Smooth muscle cell of the brain vasculature (primary cell): ENCODE measurements at places on chromosomes 6 and 20.

DNA sequence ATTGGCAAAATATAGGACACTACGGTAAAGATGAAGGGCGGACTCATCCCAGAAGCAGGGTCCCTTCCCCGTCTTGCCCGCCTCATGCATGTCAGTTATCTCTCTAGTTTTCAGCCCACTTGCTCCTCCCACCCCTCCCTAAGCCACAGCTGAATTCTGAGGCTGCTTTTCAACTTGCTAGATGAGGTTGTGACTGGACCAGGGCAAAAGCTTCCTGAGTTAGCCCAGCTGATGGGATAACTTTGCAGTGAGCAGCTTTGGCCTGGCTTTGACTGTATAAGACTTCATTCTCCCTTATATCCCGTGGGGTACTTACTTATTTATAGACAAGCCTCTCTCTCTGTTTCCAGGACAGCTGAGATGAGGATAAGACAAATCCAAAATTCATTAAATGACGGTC, 23.2 kb downstream of the GHRH start:
- DNase-seq = no peak

GRCh38 chr6:108736002-108736361, 112.2 kb upstream of the ARMC2 start:
- DNase-seq = no peak

DNA sequence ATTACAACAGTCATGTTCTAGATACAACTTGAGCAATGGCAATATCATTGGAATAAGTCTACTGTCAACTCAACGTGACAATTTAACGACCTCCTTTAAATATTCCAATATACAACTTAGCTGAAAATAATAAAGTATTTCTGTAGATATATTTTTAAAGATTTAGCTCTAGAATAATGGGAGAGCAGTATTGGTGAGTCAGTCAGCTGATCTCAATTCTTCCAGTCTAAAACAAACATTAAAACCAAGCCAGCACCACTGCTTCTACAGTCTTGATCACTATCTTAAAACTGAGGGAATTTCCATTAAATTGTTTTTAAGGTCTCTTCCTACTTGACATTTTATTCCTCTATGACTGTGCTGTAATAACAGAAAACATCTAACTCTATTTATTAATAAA, 38.2 kb downstream of the NOL7 start:
- DNase-seq = no peak

- no peak for DNase-seq
Observed at GRCh38 chr6:65113581-65113980, 593.4 kb downstream of the EYS start.

DNA sequence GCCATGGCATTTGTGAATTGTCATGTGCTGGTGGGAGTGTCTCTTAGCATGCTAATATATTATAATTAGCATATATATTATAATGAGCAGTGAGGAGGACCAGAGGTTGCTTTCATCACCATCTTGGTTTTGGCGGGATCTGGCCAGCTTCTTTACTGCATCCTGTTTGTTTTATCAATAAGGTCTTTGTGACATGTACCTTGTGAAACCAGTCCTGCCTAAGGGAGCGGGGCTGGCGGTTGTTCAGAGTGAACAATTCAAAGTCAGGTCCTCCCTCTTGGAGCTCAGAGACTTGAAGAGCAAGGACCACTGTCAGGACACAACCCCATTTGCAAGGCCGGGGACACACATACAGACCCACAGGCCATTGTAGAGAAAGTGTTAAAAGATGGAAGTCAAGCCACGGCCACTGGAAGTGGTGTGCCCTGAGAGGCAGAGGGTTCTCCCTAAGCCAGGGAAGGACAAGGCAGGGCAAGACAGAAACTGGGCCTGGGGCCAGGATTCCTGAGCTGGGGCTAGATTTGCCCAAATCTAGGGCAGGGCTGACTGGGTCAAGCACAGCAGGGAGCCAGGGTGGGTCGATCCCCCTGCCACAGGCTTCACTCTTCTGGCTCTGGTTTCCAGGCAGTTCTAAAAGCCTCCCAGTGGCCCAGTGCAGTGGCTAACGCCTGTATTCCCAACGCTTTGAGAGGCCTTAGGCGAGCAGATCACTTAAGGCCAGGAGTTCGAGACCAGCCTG, 14.2 kb downstream of the SLC52A3 start:
- DNase-seq = no peak

- DNase-seq = no peak
Observed at GRCh38 chr20:8095648-8096572, 36.2 kb upstream of the PLCB1 start.

GRCh38 chr6:28742668-28743270, 181.0 kb downstream of the TRIM27 start:
- DNase-seq = no peak

DNA sequence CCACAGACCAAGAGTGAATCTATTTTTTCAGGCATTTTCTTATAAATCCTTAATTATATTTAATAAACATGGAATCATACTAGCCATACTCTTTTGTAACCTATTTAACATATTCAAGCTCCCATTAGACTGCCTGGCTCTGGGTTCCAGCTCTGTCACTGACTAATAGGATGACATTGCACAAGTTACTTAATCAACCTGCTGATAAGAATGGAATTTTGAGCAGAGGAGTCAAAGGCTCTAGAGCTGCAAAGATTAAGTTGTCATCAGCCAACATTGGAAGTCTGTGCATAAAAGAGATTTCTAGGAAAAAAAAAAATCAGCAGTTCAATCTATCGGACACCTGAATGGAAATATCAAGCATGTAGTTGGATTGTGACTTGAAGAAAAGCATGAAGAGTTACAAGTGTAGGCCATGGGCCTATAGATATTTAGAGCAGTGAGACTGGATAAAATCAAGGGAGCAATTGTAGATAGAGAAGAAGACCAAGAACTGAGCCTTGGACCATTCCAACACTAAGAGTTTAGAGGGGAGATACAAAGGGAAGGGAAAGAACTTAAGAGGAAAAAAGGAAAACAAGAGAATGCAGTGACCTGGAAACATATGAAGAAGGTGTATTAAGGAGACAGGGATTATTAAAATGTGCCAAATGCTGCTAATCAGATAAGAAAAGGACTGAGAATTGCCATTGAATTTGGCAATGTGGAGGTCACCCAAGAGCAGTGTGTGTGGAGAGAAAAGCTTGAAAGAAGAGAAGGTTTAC, 11.0 kb upstream of the HINT3 start:
- no peak for DNase-seq

- no peak for DNase-seq
Observed at GRCh38 chr6:129069006-129069405, 186.1 kb downstream of the LAMA2 start.

- no peak for DNase-seq
Observed at GRCh38 chr6:2078888-2079287, 166.5 kb downstream of the GMDS start.

GRCh38 chr6:46526607-46527006, 35.4 kb upstream of the RCAN2 start:
- DNase-seq = no peak

DNA sequence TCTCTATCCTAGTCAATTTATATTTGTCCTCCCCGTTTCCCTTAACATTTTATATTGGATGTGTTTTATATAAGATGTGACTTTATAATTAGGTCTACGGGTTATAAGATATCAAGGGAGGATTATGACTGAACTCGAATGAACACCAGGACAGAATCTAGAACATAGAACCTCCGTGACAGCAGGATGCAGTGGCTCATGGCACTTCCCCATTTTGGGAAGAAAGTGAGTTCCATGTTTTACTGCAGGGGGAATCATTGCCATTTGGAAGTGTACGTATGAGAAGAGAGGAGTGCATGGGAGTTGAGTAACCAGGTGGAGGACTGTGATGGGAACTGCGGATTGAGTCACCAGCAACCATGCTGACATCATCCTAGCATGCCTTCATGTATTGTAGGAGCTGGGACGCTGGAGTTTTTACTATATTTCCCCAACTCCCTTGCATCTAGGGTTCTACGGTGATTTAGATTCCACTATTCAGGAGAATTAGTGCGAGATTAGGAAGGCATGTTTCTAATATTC, 56.1 kb upstream of the FOXC1 start:
- DNase-seq = no peak

DNA sequence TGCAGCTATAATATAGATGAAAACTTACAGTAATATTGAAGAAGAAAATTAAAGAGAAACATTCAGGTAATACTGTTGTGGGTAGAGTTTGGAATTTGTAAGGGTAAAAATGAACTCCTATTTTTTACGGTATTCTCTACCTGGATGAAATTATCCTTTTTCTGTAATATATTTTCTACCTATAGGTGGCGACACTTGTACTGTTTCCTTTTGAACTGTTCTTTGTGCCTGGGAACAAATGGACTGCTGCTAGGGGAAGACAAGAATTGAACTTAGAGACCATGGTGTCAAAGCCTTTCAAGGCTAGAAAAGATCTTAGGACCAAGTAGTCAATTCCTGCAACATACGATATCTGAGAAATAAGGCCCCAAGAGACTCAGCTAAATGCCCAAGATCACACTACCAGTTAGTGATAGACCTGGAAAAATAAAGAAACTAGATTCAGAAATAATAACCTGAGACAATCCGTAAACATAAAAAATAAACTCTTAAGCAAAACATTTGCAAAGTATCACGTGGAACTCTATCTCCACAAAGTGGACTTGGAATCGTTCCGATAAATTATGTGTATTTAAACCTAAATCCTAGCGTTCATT, 383.8 kb downstream of the TFAP2A start:
- no peak for DNase-seq

GRCh38 chr20:45336530-45337366, 11.5 kb downstream of the SDC4 start:
- no peak for DNase-seq

DNA sequence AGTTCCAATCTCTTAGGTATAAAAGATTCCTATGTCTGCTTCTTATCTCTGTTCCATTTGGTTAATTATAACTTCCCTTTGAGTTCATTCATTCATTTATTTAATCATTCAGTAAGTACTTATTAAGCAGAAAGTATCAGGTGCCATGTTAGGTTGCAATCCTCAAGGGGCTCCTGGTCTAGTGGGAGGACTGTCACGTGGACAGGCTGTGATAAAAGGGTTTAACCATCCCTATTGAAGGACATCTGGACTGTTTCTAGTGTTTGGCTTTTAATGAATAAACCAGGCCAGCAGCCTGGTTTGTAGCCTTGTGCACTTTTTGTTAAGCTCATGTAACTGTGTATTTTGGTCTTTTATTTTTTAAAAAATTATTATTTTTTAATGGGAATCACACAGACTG, 162.1 kb upstream of the OGFRL1 start:
- DNase-seq = no peak

DNA sequence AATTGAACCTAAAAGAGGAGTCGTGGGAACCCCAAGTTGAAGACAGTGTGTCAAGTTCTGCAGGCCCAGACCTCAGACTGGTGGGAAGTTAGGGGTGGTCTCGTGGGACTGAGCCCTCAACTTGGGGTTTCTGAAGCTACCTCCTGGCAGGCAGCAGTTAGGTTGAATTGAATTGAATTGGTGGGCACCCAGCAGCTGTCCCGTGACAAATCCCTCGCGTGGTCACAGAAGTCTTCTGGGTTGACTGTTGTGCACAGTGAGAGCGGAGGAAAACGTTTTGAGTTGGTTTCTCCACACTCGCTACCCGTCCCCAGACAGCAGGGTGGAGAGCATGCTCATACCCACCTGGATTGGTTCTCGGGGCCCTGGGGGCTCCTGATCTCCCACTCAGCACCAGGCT, 12.9 kb downstream of the SLC4A11 start:
- DNase-seq = no peak
